ENCODE measurements at places on chromosomes 4 and X. TPM values are rescaled to one million over a fixed set of nuclear protein-coding genes. Genes with fewer than 3 reads are reported as not detected.
A peak's percentile ranks its signal among the peaks of the same experiment; 100 is the strongest.

TMEM150C gene
- 4.3 TPM for total RNA-seq

BTC gene
- 0.96 TPM for total RNA-seq

DNA sequence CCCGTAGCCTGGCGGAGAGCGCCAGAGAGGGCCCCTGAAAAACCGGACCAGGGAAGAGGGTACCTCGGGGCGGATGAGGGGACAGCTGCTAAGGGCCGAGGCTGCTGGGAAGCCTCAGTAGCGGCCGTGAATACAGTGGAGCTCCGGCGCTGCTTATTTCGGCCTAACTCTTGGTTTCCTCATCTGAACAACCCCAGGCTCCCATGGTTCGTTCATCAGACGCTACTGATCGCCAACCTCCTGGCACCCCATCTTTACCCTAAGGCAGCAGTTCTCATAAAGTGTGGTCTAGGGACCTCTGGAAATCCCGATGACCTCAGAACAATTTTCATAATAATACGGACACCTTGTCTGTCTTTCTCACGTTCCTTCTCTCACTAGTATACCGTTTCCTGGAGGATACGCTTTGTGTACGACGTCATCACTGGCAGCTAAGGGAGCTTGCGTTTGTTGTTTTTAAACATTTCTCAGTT lies 645 bp upstream of the RAB28 start:
- no peak for DNase-seq

DNA sequence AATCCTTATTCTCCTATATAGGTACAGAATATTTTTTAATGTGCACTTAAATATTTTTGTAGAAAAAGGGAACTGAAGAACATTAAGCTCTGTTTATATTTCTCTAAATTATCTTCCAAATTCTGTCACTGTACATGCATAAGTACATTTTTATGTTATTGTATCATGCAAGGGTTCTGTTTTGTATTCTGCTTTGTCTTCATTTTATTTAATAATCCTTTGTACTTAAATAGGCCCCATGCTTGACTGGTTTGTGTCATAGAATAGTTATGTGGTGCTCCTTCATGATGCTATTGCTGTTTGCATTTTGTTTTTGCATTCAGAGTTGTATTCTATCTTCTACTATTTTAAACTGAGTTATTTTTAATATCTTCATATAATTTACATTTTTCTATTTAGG lies 111.9 kb upstream of the EDNRA start:
- DNase-seq, result peak; percentile 67

GRCh38 chrX:123920105-123920785 lies 41.3 kb upstream of the STAG2 start:
- DNase-seq, result peak; percentile 10

GRCh38 chrX:149032449-149032848 lies 472.7 kb downstream of the IDS start:
- no peak for DNase-seq

GRCh38 chr4:48180234-48180633 lies 46.2 kb upstream of the TXK start:
- no peak for DNase-seq

All from umbilical cord (tissue), 2 donors.